T follicular helper cell (primary cell): ENCODE measurements at places on chromosomes 5 and 9.
A peak's percentile ranks its signal among the peaks of the same experiment; 100 is the strongest.

DNA sequence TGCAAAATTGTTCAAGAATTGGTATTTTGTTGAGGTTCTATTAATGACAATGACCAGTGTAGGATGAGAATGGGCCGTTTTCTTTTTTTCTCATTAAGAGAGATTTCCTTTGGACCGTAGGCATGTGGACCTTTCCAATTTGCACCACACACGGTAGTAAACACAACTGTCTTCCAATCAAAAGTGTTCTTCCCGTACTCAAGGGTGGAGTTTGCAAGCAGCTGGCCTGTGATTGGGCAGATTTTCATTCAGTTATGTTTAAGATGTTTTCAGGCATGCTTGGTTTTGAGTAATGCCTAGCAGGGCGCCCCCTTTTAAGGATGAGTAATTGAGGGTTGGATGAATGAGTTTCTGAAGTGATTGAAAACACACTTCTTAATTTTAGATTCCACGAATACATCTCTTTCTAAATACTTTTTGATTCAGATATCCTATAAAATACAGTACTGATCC is 2.5 kb downstream of the KDM3B start:
- peak; percentile 25 for DNase-seq

DNA sequence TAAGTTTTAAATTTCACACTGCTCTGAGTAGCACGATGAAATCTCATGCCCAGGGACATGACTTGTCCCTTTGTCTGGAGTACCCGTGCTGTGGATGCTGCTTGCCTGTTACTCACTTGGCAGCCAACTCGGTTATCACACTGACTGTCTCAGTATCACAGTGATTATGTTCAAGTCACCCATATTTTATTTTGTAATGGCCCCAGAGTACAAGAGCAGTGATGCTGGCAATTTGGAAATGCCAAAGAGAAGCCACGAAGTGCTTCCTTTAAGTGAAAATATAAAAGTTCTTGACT is 22.8 kb upstream of the SCGB3A2 start:
- DNase-seq, result no peak

DNA sequence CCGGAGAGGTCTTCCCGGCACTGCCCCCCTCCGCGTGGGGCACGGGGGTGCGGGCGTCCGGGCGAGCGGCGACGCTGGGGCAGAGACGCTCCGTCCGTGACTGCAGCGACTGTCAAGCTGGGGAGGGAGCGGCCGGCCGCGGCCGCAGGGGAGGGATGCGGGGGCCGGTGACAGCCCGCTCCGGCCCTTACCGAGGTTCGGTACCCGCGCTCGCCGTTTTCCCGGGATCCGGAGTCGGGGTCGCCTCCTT is 400 bp downstream of the KDM4C start:
- no peak for DNase-seq

DNA sequence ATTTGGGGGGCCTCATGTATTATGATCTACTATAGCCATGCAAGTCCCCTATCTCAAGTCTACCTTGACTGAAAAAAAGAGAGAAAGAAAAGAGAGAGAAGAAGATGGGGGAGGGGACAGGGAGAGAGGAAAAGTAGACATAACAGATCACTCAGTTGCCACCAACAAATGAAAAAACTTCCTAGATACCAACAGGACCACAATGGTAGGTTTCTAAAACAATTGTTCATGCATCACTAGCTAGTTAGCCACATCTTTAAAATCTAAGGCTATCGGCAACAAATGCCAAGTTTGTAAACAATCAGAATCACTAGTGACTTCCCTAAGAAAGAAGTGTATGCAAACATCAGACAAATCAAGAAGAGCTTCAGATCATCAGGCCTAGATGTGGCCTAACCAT is 328.2 kb downstream of the BNC2 start:
- no peak for DNase-seq

- DNase-seq, result no peak
Measured at GRCh38 chr5:168328814-168329213, 37.4 kb downstream of the WWC1 start.

- DNase-seq, result no peak
Measured at GRCh38 chr5:134001938-134002731, 2.6 kb downstream of the VDAC1 start.

DNA sequence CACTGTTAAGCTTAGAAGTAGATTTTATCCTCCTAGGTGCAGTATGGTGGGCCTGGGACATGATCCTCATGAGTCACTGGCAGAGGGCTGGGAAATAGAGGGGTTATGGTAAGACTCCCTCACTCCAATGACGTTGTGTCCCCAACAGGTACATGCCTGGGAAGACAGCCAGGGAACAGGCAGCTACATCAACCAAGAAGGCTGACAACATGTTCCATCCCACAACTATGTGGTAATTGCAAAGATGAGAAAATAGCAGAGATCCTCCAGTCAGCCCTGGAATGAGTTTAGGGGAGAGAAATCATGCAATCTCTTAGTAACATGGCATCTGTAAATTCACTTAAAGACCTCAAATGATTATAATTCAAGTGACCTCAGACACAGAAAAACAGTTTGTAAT is 114.4 kb upstream of the LIFR start:
- DNase-seq, result no peak

- no peak for DNase-seq
Measured at GRCh38 chr5:151215546-151215880, 8.4 kb downstream of the CCDC69 start.

DNA sequence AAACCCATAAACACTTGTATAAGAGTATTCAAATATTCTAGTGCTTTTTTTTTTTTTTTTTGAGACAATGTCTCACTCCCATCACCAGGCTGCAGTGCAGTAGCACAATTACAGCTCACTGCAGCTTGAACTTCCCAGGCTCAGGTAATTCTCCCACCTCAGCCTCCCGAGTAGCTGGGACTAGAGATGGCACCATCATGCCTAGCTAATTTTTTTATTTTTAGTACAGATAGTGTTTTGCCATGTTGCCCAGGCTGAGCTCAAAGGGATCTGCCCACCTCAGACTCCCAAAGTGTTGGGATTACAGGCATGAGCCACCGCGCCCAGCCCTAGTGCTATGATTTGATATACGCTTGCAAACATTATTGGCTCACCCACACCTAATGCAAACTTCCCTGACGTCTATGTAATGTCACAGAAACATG is 11.8 kb downstream of the IL6ST start:
- DNase-seq, result no peak

GRCh38 chr9:137971477-137972138 is 94.0 kb downstream of the CACNA1B start:
- no peak for DNase-seq

- no peak for DNase-seq
Measured at GRCh38 chr9:21081451-21081850, 3.7 kb upstream of the IFNB1 start.

GRCh38 chr9:91813176-91813795 is 136.7 kb downstream of the ROR2 start:
- DNase-seq, result no peak

DNA sequence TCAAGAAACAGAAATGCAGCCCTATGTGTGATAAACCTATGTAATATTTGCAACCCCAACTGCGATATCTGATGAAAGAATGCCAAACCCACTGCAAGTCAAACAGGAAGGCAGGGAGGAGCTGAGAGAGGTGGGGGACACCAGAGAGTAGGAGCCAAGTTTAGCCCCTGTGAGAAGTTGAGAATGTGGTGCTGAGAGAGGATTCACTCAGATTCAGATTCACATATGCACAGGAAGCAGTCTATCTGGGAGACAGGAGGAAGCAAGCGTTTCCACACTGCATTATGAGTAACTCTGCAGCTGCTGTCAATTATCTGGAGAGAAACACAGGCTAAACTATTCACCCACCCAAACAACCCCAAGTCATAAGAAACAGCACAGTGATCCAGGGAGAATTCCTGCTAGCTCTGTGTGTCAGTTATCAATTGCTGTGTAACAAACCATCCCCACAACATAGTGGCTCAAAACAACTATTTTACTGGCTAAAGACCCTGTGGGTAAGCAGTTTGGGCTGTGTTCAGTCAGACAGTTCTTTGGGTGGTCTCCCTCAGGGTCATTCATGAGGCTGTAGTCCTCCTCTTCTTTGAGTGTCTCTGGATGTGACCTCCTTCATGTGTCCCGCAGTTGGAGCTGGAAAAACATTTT is 161.9 kb upstream of the RAI14 start:
- no peak for DNase-seq

GRCh38 chr5:23820765-23821471 is 313.5 kb downstream of the PRDM9 start:
- DNase-seq, result no peak

DNA sequence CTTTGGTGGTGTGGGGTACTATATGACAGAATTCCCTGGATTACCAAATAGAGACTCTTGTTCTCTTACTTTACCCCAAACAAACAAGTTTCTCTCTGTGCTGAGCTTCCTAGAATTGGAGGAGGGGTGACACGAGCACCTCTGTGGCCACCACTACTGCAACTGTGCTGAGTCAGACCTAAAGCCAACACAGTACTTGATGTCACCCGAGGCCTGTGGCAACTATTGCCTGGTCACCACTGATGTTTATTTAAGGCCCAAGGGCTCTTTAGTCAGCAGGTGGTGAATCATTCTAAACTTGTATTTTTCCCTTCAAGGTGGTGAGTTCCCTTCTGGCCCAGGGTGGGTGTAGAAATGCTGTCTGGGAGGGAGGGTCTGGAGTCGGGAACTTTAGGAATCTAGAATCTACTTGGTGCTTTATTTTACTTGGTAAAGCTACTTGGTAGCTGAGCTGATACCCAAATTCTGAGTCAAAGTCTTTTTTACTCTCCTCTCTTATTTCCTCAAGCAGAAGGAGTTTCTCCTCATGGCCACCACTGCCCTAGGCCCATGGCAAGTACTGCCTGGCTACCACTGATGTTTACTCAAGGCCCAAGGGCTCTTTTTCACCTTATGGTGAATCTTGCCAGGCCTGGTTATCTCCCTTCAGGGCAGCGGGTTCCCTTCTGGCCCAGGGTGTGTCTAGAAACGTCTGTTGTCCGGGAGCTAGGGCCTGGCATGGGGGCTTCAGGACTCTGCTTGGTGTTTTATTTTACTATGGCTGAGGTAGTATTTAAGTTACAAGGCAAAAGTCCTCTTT is 9.8 kb downstream of the LURAP1L start:
- DNase-seq, result no peak
